ENCODE measurements at places on chromosomes 11 and 22. TPM values are rescaled to one million over a fixed set of nuclear protein-coding genes. Genes with fewer than 3 reads are reported as not detected.

GRCh38 chr11:121455115-121455514 is 2.3 kb upstream of the SORL1-AS1 start:
- no peak for DNase-seq

GRCh38 chr11:17150521-17150920 is 57.3 kb downstream of the PIK3C2A start:
- no peak for DNase-seq

Gene OR51B5
- not detected for total RNA-seq

DNA sequence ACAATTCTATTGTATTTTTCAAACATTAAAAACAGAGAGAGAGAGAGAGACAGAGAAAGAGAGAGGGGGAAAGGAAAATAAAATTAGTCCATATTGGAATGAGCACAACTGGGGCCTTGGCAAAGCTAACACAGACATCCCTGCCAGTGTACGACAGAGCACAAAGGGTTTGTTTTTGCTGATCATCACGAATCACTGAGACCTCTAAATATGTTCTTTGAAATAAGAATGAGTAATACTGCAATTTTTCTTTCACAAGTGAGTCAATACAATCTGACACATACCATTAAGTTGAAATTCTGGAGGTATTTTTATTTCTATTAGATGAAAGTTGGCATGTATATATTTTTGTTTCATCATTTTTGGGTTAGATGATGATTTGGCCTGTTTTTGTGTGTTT is 27.0 kb upstream of the LRRC4C start:
- DNase-seq = no peak

DNA sequence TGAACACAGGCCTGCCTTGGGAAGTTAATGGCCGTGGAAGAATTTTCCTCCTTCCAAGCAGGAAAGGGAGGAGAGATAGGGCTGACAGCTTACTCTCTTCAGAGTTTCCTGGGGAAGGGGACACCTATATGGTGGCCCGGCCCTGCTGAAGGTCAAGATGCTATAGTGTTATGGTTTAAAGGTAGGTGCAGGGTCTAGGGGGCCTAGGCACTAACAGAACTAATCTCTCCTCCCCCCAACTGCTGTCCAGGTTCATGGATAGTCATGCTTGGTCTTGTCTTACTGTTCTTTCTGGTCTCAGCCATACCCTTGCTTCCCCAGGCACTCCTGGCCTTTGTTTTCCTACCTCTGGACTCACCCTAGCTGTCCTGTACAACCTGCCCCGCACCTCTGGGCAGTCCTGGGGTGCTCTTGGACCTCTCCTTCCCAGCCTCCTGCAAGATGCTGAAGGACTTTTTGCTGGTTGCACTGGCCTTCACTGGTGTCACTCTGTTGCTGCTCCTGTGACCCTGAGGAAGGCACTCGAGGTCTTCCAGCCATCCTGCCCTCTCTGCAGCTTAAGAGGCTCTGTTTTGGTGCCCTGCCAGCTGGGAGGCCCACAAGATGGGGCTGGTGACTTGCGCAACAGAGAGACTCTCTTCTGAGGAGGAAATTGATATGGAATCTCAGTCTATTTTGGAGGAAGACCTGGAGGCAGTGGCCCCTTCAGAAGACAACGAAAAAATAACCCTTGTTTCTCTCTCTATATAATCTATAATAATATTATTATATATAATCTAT is 17.9 kb downstream of the SEC14L3 start:
- DNase-seq = no peak

Gene HIRA
- 28.4 TPM for total RNA-seq

GRCh38 chr11:120401506-120401905 is 65.3 kb downstream of the ARHGEF12 start:
- DNase-seq = no peak

Measured in esophagus muscularis mucosa (tissue), 4 donors.